ENCODE measurements at places on chromosomes 5 and 9. TPM values are rescaled to one million over a fixed set of nuclear protein-coding genes. Genes with fewer than 3 reads are reported as not detected.

IL3 gene
- total RNA-seq: not detected

LAMC3 gene
- total RNA-seq: 2.1 TPM

MARCOL gene
- total RNA-seq: not detected

DIPK1B gene
- total RNA-seq: 0.44 TPM

CCIN gene
- 0.22 TPM for total RNA-seq

CPLANE1 gene
- total RNA-seq: 34.4 TPM

RNF183 gene
- total RNA-seq: not detected

PTTG1 gene
- 153 TPM for total RNA-seq

SLC22A4 gene
- 12.5 TPM for total RNA-seq

FBXO4 gene
- 12.5 TPM for total RNA-seq

GDF9 gene
- total RNA-seq: 0.22 TPM

CCDC192 gene
- total RNA-seq: not detected

HAVCR2 gene
- total RNA-seq: 0.22 TPM

PCDHA1 gene
- not detected for total RNA-seq

CNTLN gene
- total RNA-seq: 9.8 TPM

ADAMTS13 gene
- 0.88 TPM for total RNA-seq

IFNA13 gene
- total RNA-seq: not detected

HMCN2 gene
- not detected for total RNA-seq

DOCK8 gene
- total RNA-seq: not detected

AGXT2 gene
- not detected for total RNA-seq

ANKRD33B gene
- 3.1 TPM for total RNA-seq

B4GALT1 gene
- total RNA-seq: 52.0 TPM

PAEP gene
- not detected for total RNA-seq

GRXCR2 gene
- not detected for total RNA-seq

SLC36A3 gene
- not detected for total RNA-seq

SOWAHA gene
- total RNA-seq: not detected

TMEFF1 gene
- 0.88 TPM for total RNA-seq

GLRA1 gene
- total RNA-seq: not detected

TEK gene
- 1.8 TPM for total RNA-seq

PGM5 gene
- total RNA-seq: 2.0 TPM

RGS14 gene
- 6.6 TPM for total RNA-seq

ZDHHC11 gene
- 2.4 TPM for total RNA-seq

NIM1K gene
- 0.43 TPM for total RNA-seq

STPG3 gene
- total RNA-seq: not detected

C9orf153 gene
- total RNA-seq: under 0.01 TPM

OSMR gene
- total RNA-seq: 145 TPM

FREM1 gene
- total RNA-seq: 0.72 TPM

GHR gene
- 0.86 TPM for total RNA-seq

C1QTNF3 gene
- total RNA-seq: under 0.01 TPM

SARDH gene
- 11.9 TPM for total RNA-seq

ACSL6 gene
- total RNA-seq: not detected
